ENCODE measurements at places on chromosomes 2 and 18. TPM values are rescaled to one million over a fixed set of nuclear protein-coding genes. Genes with fewer than 3 reads are reported as not detected.

- DNase-seq = no peak
Measured at GRCh38 chr2:16511041-16511440, 154.6 kb downstream of the CYRIA start.

Gene PDE1A
- not detected for total RNA-seq

Gene KLHL30
- 0.72 TPM for total RNA-seq

GRCh38 chr2:46779447-46779941 is 136.1 kb downstream of the MCFD2 start:
- DNase-seq = no peak

Gene ABCG5
- total RNA-seq = not detected

DNA sequence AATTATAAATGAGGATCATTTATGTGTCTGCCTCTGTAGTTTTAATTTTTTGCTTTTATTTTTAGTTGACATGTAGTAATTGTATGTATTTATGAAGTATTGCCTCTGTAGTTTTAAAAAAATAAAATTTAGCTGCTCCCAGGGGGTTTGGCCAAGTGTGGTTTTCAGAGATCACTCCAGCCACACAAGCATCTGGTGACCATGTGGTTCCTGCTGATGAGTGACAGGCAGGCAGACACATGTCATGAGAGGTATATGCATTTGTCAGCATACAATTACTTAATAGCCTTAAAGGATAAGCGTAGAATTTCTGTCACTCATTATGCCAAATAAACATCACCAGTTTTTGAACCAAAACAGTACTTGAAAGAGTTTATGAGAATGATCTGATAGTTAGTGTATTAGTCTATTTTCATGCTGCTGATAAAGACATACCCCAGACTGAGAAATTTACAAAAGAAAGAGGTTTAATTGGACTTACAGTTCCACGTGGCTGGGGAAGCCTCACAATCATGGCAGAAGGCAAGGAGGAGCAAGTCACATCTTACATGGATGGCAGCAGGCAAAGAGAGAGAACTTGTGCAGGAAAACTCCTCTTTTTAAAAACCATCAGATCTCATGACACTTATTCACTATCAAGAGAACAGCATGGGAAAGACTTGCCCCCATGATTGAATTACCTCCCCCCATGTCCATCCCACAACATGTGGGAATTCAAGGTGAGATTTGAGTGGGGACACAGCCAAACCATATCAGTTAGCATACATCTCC is 29.6 kb downstream of the MREG start:
- DNase-seq = no peak

DNA sequence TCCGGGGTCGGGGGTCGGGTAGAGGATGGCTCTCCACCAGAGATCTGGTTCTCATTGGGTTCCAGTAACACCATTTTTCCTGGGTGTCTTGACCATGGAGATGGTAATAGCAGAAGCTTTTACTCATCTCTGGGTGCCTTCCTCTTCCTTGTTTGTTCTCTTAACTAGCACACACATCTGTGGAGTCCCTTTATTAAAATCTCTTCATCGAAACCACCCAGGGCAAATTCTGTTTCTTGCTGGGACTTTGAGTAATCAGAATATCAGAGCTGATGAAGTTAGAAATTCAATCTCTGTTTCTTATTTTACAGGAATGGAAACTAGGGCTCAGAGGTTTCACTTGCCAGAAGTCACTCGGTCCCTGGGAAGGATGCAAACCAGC is 15.0 kb upstream of the TRIB2 start:
- no peak for DNase-seq

Gene DSC3
- total RNA-seq = 0.14 TPM

DNA sequence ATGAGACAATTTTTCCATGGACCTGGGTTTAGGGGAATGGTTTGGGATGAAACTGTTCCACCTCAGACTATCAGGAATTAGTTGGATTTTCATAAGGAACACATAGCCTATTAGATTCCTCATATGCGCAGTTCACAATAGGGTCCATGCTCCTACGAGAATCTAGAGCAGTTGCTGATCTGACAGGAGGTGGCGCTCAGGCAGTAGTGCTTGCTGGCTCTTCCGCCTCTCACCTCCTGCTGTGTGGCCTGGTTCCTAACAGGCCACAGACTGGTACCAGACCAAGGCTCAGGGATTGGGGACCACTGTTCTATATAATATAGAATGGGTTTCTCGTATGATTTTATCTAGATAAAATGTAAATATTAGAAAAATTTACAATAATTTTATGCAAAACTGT is 338.7 kb downstream of the CPS1 start:
- DNase-seq = no peak

DNA sequence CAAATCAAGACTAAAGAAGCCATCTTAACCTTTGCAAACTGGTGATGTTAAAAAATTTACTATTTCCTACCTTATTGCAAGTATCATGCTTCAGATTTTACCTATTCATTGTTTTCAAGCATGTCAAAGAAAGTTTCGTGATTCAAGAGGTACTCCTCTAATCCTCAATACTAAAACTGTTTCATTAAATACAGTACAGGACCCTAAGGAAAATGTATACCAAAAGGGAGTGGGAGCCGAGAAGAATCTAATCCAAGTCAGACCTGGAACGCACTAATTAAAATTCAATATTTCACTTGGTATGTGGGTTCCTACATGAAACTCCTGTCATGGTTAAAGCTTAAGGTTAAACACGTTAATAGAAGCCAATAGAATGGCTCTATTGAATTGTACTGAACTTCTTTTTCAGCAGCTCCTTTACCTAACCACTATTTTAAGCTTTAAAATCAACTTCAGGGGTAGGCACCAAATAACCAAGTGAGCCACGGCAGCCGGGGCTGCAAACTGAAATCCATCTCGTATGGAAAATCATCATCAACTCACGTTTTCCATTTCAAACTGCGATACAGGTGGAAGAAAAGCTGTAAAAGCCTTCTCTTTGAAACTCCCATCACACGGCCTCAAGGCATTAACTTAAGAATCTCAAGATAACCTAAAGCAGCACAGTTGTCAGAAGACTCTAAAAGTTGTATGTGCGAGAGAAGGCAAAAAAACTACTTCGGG is 188.8 kb downstream of the ZEB2 start:
- DNase-seq = no peak

GRCh38 chr2:23696752-23697045 is 230.2 kb downstream of the ATAD2B start:
- no peak for DNase-seq

Gene DSG1
- total RNA-seq = not detected

Gene PLA2R1
- 1.3 TPM for total RNA-seq

- no peak for DNase-seq
Measured at GRCh38 chr2:101380376-101380775, 6.9 kb downstream of the CREG2 start.

Gene DAPL1
- not detected for total RNA-seq

Gene MAP3K19
- not detected for total RNA-seq

- no peak for DNase-seq
Measured at GRCh38 chr2:72849138-72849462, 23.3 kb upstream of the EXOC6B start.

GRCh38 chr18:63374540-63374939 is 7.5 kb upstream of the KDSR start:
- no peak for DNase-seq

- no peak for DNase-seq
Measured at GRCh38 chr18:59810183-59810582, 89.6 kb upstream of the PMAIP1 start.

GRCh38 chr2:29657674-29658073 is 263.7 kb downstream of the ALK start:
- no peak for DNase-seq

DNA sequence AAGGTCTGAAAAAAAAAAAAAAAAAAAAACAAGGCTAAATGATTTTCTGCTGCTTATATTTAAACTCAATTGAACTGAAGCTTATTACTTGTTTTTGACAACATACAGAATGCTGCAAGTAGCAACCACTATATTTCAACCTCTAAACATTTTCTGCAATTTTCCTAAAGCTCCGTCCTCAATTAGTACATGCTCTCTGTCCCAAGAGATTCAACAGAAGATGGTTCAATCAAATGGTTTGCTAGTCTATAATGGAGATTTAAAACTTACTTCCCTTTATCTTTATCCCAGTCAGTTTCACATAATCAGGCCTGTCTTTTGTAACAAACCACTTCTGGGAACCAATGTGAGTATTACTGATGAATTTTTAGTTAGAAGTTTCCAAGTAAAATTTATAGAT is 485.1 kb upstream of the CDH7 start:
- no peak for DNase-seq

GRCh38 chr2:206642075-206643025 is at the start of gene FAM237A:
TSS of gene FAM237A (plus strand) at chr2:206642487. CDS start at chr2:206644237, 1,750 bp downstream.
- peak; percentile 13 for DNase-seq

GRCh38 chr2:236551471-236552211 is 18.0 kb upstream of the ACKR3 start:
- no peak for DNase-seq

DNA sequence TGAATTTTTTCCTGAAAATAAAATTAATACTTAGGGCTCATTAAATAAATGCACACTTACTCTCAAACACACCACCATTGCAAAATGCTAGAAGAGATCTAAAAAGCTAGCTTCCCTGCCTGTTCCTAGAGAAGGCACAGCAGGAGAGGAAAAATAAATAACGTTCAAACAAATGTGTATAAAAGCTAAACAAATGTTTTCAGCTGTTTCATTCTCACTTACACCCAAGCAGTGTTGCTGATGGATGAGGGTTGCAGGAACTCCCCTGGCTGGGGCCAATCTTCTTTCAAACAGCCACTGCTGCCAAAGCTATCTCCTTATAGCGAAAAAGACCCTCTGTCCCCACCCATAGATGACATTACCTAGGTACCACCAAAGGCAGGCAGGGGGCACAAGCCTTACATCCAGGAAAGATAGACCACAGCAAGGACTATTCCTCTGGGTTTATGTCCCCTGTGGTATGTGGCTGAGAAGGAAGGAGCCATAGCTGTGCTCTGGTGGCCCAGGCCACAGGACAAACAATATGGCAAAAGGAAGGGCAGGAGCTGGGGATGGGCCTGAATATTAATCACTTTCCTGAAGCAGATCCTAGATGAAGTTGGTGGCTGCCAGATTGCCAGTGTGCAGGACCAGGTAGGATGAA is 214.6 kb downstream of the TTC32 start:
- DNase-seq = no peak

GRCh38 chr18:8602040-8602439 is 7.2 kb upstream of the RAB12 start:
- no peak for DNase-seq

Gene DAW1
- total RNA-seq = 1.6 TPM

DNA sequence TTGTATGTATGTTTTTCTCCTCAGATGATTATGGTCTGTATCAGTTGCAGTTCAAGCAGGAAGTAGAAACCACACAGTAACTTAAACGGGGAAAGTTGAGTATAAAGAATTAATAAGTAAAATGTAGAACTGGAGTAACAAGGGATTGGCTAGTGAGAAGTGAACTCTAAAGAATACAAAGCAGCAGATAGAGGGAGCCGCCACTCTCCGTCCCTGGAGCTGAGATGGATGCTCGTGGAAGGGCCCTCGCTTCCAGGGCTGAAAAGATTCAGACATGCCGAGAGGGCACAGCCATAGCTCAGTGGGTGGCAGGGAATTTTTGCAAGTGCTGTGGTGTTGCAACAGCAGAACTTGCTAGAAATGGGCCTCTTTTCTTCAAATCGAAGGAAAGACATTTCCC is 155.8 kb downstream of the COL6A3 start:
- DNase-seq = no peak

- no peak for DNase-seq
Measured at GRCh38 chr2:28592481-28592880, 96.6 kb downstream of the PLB1 start.

Gene LRRTM1
- 2.0 TPM for total RNA-seq

Gene OR6B2
- total RNA-seq = not detected

- DNase-seq = no peak
Measured at GRCh38 chr18:78856569-78857313, 122.9 kb upstream of the SALL3 start.

Gene ARHGEF4
- total RNA-seq = 3.2 TPM

GRCh38 chr2:208373460-208374089 is 33.0 kb upstream of the PTH2R start:
- DNase-seq = no peak

Gene XIRP2
- total RNA-seq = not detected

Gene IL36RN
- not detected for total RNA-seq

Gene MTCL1
- total RNA-seq = 60.1 TPM

Gene KCNJ3
- 0.12 TPM for total RNA-seq

DNA sequence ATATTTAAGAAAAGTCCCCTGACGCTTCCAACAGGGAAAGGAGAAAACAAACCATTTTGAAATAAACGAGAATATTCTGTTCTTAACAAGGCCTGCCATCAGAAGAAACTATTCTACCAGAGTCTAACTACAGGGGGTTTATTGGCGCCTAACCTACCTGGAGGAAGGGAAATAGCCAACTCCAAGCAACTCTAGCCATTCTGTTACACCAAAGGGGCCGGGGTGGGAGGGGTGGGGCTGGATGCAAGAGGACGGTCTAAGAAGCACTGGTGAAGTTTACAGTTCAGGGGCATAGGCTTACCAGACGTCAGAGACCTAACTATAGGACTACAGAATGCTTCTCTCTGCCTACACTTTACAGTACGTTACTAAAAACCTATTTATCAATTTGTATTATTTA is 60.5 kb upstream of the GALNT5 start:
- DNase-seq = no peak

- DNase-seq = peak; percentile 59
Measured at GRCh38 chr2:191923652-191923997, 76.7 kb upstream of the CAVIN2 start.

- DNase-seq = no peak
Measured at GRCh38 chr2:69805887-69806286, 23.6 kb upstream of the GMCL1 start.

- no peak for DNase-seq
Measured at GRCh38 chr2:72006188-72006736, 141.4 kb downstream of the CYP26B1 start.

- DNase-seq = no peak
Measured at GRCh38 chr2:138829326-138829919, 49.2 kb upstream of the NXPH2 start.

DNA sequence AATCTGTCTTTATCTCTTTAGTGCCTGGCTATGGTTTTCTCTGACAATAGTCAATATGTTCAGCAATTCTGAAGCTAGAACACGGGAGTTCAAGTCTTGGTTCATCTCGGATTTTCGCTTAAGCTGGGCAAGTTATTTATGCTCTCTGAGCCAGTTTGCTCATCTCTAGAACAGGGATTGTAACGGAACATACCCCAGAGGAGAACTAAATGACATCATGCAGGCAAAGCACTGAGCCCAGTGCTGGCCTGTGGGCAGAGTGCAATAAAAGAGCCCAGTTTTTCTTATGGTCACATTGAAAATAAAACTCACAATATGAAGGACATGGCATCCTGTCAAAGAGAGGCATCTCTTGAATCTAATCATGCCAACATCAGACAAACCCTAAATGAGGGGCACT is 143.9 kb downstream of the ZBTB7C start:
- no peak for DNase-seq

DNA sequence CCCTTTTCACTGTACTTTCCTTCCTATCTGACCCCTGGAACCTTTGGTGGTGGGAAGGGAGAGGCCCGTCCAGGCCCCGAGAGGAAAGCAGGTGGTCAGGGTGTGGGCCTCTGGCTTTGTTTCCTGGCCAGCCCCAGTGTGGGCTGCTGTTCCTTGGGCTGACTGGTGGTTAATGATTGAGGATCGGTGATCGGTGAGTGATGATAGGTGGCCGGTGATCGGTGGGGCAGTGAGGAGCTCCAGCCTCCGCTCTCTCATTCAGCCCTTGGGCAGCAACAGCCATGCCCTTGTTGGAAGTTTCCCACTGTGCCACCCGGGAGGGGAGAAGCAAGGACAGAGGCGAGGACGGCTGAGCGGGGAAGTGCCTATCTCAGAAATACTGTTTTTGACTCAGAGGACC is 7.3 kb downstream of the ACKR3 start:
- no peak for DNase-seq

Gene DLX1
- 0.22 TPM for total RNA-seq

- no peak for DNase-seq
Measured at GRCh38 chr2:160694221-160694620, 200.6 kb upstream of the RBMS1 start.
